ELR (cell line): ENCODE measurements at places on chromosomes 1 and 21.

- DNase-seq = no peak
These were observed 5.8 kb downstream of the RGS1 start for GRCh38 chr1:192581131-192581927.

DNA sequence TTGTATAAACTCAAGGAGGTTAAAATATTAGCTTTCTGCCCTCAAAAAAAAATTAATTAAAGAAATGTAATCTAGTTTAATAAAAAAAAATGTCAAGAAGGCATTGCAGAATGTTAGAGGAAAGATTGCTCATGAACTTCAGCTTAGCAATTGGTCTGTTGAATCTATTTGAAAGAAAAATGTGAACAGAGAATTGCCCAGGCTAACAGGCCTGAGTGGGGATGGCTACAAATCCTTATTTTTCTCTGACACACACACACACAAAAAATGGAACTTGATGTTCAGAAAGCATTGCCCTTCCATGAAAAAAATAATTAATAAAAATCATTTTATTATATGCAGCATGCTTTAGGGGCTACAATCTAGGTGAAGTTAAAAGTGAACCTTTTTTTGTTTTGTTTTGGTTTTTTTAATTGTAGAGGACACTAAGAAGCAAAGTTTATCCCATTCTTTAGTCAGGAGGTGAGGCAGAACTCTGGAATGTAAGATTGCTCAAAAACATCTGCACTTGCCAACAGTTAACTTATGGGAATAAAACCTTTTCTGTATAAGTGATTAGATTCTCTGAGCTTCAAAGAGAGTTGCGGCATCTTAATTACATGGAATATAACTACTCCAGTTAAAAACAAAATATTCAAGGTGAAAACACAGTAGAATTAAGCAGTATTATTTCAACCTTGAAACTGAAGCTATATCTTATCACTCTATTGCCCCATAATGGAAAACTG is 658.5 kb upstream of the ADGRL2 start:
- DNase-seq = peak; percentile 70

- no peak for DNase-seq
These were observed 158.5 kb upstream of the LMO4 start for GRCh38 chr1:87170157-87170556.

DNA sequence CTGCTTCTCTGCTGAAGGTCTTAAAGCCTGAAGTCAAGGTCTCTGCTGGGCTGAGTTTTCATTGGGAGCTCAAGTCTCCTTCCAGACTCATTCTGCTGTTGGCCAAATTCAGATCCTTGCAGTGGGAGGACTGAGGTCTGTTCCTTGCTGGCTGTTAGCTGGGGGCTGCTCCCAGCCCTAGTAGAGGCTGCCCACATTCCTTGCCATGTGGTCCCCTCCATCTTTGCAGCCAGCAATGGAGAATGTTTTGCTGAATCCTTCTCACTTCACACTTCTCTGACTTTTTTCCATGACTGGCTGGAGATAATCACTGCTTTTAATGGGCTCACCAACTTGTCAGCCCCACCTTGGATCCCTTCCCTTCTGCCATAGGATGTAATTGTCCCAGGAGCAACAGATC is 33.2 kb downstream of the UBASH3A start:
- no peak for DNase-seq

DNA sequence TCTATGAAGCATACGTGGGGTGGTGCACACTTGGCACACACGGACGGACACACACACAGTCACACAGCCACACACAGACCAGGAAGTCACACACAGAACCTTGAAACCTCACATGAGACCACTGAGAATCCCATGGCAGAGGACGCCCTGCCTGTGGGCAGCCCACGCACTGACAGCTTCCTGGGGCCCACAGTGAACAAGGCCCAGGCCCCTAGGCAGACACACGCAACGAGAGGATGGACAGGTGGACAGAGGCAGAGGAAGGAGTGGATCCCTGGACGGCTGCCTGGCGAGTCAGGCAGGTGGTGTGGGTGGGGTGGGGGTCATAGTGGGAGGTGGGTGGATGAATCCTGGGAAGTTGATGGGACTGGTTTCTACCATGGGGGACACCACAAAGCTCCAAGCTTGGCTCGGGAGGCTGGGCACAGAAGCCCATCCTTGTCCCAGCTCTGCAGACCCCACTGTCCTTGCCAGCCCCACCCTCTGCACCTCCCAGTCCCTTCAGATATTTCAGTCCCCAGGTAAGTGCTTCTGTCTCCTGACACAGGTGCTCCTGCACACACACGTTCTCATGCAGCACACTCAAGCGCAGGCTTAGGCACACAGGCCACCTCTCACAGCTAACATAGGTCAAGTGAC is 49.1 kb downstream of the WNT9A start:
- no peak for DNase-seq

- DNase-seq = peak; percentile 1
These were observed 188.1 kb downstream of the TNR start for GRCh38 chr1:175555266-175555665.

DNA sequence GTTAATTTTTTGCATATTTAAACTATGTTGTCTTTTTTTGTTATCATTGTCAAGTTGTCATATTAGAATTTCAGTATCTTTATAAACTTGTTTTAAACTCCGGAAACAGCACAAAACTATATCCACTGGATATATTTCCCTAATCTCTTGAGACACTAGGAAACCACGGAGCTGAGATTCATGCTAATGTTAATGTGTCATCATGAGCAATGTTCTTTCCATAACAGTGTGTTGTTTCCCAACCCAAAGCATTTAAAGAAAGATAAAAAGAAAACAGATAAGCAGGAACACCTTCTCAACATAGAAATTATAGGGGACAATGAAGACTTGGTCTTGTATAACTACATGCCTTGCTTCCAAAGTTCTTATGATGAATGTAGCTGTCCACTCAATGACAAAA is 626.2 kb upstream of the TMPRSS15 start:
- no peak for DNase-seq

DNA sequence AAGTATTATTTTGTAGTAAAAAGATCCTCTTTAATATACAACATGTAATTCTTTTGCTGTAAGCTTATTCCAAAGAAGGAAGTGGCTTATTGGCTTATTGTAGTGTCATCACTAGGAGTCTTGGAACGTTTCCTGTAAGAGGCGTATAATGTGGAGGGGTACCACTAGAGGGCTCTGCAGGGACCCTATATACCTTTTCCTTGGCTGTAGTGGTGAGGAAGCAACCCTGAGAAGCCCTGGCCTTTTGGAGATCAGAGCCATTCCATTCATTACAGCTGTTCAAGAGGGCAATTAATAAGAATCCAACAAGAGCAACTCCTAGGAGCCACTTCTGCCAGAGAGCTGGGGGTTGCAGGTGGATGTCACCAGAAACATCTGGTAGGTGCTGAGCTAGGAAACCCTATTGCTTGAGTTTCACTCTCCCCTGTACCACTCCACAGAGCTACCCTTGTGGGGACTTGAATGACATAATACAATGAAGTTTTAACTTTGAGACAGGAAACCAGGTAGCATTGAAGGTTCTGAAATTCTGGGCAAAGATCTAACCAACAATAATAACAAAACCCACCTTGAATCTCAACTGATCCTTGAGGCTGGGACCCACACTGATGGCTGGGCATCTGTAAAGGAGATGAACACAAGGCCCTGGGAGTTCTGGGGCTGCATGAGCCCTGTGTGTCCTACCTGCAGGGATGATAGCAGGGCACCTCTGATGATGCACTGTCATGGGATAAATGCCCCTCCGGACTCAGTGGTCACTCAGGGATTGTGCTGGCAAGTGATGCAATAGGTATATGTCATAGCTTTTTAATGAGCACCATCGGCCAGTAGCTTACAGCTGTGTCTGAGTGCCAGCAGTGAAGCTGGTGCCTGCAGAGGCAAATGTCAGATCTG is 160.2 kb upstream of the COA6 start:
- peak; percentile 74 for DNase-seq

GRCh38 chr1:235022981-235023710 is 105.5 kb downstream of the TOMM20 start:
- no peak for DNase-seq

DNA sequence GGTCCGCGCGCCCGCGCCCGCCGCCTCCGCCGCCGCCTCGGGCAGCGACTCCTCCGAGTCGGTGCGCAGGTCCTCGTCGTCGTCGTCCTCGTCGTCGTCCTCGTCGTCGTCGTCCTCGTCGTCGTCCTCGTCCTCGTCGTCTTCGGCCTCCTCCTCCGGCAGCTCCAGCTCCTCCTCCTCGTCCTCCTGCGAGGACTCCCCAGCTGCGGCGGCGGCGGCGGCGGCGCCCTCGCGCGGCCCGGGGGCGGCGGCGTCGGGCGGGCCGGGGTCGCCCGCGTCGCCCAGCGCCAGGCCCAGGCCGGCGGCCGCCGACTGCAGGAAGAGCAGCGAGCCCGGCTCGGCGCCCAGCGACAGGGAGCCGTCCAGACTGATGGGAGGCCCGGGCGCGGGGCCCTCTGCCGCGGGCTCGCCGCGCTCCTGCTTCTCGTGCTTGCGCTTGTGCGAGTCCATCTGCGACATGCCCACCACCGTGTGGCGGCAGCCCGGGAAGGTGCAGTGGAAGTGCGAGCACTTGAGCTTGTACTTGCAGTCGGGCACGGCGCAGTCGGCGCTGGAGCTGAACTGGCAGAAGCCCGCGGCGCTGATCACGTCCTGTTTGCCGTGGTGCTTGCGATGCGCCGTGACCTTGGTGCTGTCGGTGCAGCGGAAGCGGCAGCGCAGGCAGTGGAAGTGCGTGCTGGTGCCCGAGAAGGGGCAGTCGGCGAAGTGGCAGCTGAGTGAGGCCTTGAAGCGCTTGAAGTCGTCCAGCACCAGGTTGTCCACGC is 157.3 kb downstream of the CASZ1 start:
- DNase-seq = no peak

GRCh38 chr1:58932859-58933598 is 149.2 kb upstream of the JUN start:
- peak; percentile 92 for DNase-seq

- no peak for DNase-seq
These were observed 42.9 kb upstream of the TMCO2 start for GRCh38 chr1:40204856-40205255.

DNA sequence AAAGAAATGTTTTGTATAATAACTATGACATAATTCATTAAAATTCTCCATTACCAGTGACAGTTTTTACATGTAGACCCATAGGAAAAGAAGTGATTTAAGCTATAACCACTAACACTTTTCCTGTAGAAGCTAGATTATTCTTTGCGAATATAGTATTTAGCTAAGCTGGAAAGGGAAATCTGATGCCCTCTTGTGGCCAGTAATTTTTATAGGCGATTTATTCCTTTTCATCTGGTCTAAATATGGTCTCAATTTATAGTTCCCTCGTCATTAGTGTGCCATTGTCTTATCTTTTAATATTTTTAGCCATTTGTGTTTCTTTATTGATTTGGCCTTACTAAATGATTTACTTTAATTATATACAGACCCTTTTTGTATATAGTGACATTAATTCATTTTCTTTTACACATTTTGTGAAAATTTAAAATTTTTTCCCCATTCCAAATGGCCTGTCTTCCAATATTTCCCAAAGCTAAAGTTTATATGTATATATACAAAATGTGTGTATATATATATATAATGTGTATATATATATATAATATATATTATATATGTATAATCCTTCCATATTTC is 26.7 kb downstream of the BTG3 start:
- DNase-seq = peak; percentile 68

GRCh38 chr1:204725821-204726448 is 40.4 kb upstream of the LRRN2 start:
- no peak for DNase-seq

GRCh38 chr1:160997323-160998038 is 23.5 kb downstream of the F11R start:
- peak; percentile 78 for DNase-seq

DNA sequence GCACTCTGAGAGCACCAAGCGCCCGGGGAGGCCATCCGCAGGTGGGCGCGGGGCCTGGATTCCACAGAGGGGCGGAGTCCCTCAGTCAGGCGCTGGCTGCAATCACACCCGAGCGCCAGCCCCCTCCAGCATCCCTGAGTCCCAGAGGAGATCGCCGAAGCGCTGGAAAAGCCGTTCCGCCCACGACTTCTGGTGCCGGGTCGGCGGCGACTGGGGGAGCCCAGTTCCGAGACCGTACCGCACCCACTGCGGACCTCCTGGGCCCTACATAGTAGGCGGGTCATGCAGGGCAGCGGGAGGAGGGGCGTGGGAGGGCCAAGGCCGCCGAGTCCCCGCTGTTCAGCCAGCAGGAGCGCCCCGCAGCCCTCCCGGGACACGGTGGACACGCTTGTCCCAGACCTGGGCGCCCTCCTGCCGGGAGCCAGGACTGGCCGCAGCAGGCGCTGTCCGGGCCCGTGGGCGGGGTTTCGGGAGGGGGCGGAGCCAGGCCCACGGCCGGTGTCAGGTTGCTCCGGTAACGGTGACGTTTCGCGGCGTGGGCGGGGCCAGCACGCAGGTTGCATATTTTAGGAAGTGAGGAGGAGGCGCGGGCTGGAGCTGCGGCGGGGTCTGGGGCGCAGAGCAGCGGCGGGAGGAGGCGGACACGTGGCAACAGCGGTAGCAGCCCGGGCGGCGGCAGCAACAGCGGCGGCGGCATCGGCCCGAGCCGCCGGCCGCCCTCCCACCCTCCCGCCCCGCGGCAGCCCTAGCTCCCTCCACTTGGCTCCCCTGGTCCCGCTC is at the start of gene ATP1A1:
Gene ATP1A1, plus strand, starts transcription at position 594 of the 780 bp plus-strand sequence. CDS start 268 bp downstream, outside the sequence.
- peak; percentile 91 for DNase-seq

DNA sequence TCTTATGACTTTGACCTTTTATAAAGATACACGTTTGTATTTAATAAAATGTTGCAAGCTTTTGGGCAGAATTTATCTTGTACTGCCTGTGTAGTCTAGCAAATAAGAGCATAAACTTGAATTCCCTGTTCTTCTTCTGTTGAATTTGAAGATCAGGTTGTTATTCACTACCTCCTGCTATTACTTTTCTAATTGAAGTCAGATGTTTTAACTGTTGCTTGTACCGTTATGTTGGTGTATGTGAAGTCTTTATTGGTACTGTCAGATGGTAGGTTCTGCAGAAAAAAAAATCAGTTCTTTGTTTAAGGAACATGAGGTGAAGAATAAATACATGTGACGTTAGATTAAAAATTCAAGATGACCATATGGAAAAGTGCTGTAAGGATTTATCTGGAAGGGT is 69.1 kb downstream of the DYRK1A start:
- no peak for DNase-seq

DNA sequence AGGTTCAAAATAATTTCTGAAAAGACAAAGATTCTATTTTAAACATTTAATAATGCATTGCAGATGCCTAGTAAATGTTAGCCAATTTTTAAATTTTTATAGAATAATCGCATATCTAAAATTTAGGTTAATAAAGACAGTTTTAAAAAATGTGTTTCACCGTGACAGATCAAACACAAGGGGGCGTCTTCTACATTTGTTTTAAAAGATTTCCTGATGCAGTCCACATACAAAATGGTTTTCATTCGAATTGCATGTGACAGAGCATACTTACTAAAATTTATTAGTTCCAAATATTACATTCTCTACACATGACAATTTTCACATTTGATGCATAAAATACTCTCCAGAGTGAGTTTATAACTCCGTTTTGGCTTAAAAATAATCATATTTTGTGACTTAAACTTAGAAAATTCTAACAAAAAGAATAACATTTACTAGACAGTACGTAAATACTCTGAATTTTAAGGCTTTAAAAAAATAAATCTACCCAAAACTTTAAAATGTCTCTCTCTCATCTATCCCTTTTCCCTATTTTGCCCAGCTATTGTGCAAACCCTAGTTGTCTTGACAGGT is 75.5 kb downstream of the ADAMTS1 start:
- peak; percentile 69 for DNase-seq
